ENCODE measurements at places on chromosomes 5 and 9.
A peak's percentile ranks its signal among the peaks of the same experiment; 100 is the strongest.

- DNase-seq, result no peak
Measured at GRCh38 chr5:67374378-67374777, 177.8 kb upstream of the CD180 start.

- DNase-seq, result no peak
Measured at GRCh38 chr9:137315581-137316011, 13.5 kb upstream of the NRARP start.

- no peak for DNase-seq
Measured at GRCh38 chr9:93129691-93130500, 4.2 kb downstream of the NINJ1 start.

- no peak for DNase-seq
Measured at GRCh38 chr9:132748450-132748849, 78.2 kb downstream of the GTF3C4 start.

GRCh38 chr5:6742081-6742758, 29.0 kb downstream of the TENT4A start:
- DNase-seq, result no peak

DNA sequence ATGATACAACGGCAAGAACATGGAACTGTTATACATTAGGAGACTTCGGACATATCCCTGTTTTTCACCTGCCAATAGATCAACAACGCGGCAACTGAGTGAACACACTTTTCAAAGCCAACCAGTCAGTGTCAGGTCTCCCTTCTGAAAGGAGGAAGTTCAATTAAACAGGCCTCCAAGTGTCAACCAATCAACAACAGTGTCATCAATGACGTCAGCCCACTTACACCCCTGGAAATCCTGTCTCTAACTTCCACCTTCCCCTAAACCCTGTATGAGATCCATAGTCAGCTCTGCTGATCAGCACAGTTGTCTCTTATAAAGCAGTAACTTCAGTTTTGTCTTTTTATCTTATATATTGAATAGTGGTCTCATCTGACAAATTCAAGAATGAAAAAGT, 36.6 kb downstream of the DMRT3 start:
- DNase-seq, result no peak

- DNase-seq, result no peak
Measured at GRCh38 chr5:109805472-109805871, 115.7 kb downstream of the MAN2A1 start.

GRCh38 chr9:92359394-92359995, 33.7 kb downstream of the CENPP start:
- DNase-seq, result no peak

DNA sequence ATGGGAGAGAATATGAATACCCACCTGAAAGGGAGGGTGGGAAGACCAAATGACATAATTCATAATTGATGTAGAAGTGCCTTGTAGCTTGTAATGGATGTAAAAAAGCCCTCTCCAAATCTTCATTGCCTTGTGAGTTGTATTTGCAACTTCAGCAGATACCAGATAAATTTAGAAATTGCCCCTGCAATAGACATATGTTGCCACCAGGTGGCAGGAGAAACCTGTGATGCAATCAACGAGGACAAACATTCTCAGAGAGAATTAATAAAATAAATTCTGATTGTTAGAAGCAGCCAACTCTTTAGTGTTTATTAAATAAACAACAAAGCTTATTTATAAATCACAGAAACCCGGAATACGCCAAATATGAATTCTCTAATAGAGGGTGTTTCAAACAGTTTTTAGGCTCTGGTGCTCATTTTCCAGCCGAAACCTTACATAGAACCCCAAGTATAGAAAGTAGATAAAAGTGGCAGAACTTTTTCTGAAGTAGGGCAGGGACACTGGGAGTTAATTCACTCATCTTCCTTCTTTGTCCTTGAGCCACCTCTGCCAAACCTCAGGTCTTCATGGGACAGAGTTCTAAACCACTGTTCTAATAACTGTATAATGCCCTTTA, 147.8 kb downstream of the TMEM38B start:
- DNase-seq, result no peak

DNA sequence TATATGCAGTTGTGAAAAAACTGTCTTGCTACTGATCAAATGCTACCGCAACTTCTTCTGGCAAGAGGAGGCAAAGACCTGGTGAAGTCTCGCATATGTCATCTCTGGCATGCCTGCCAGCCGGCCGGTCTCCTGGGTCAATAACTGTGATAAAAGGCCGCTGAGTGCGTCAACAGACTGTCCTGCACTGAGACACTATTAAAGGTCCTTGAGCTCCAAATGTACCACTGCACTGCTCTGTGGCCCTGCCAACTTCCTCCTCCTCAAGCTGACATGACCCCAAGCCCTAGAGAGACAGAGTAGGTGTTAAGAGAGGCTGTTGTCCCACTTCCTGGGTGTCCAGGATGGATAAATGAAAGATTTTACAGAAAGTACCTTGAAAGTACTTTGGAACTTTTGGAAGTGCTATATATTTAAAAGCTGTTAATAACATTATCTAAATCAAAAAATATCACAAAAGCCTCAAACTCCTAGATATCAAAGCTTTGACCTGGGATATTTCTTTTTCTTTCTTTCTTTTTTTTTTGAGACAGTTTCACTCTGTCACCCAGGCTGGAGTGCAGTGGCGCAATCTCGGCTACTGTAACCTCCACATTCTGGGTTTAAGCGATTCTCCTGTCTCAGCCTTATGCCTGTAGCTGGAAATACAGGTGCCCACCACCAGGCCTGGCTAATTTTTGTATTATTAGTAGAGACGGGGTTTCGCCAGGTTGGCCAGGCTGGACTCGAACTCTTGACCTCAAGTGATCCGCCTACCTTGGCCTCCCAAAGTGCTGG, 31.5 kb downstream of the RAPGEF1 start:
- DNase-seq, result no peak

GRCh38 chr5:155056644-155057269, 43.2 kb downstream of the KIF4B start:
- no peak for DNase-seq

DNA sequence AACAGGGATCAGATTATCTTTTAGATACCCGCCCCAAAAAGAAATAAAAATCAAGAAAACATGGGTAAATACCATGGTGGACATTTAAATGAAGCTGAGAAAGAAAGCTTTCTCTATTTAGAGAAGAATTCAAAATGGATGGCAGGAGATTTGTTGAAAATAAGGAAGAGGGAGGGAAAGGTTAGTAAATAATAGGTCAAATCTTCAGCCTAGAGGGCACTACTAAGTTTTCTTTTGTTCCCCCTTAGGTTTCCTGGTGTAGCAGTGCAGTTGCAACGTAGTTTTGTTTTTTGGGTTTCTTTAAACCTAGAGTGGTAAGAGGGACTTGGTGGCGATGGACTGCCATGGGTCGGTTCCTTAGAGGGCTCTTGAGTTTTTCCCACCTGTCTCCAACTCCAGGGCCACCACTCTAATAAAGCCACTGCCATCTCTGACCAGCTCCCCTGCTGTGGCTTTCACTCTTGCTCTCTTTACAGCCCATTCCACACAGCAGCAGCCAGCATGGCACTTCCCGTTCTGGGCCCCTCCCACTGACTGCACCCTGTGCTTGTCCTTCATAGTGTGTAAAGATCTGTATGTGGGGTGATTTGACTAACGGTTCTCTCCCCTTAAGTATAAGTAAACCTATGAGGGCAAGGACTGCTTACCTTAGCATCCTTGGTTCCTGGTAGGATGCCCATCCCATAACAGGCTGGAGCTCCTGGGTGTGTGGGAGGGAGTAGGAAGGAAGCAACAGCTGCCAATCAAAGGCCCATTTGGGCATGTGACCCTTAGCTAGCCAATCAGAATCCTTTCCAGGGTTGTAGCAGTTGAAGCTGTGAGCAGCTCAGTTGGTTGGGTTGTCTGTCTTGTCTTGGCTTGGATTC, 118.3 kb downstream of the SLC1A3 start:
- DNase-seq, result no peak

- no peak for DNase-seq
Measured at GRCh38 chr5:107428303-107428813, 242.4 kb downstream of the EFNA5 start.

- DNase-seq, result no peak
Measured at GRCh38 chr5:77295863-77296378, 85.4 kb downstream of the PDE8B start.

- DNase-seq, result no peak
Measured at GRCh38 chr5:109249126-109249525, 160.6 kb downstream of the PJA2 start.

DNA sequence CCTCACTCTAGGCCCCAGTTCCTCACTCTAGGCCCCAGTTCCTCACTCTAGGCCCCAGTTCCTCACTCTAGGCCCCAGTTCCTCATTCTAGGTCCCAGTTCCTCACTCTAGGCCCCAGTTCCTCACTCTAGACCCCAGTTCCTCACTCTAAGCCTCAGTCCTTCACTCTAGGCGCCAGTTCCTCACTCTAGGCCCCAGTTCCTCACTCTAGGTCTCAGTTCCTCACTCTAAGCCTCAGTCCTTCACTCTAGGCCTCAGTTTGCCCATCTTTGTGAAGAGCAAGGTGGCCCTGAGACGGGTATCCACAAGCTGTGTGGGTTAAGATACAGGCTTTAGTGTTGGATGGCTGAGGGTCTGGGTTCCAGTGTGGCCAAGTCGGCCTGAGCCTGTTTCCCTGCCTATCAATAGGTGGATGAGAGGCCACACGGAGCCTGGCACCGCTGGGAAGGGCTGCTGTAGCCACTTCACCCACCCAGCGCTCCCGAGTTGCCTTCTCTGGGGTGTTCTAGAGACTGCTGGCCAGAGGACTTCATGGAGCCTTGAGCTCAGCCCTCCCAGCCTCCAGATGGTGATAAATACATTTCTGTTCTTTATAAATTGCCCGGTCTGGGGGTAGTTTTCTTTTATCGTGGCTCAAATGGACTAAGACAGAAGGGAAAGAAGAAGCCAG, 150.2 kb downstream of the RXRA start:
- no peak for DNase-seq

- peak; percentile 87 for DNase-seq
Measured at GRCh38 chr5:100900796-100901781, 2.0 kb downstream of the ST8SIA4 start.

DNA sequence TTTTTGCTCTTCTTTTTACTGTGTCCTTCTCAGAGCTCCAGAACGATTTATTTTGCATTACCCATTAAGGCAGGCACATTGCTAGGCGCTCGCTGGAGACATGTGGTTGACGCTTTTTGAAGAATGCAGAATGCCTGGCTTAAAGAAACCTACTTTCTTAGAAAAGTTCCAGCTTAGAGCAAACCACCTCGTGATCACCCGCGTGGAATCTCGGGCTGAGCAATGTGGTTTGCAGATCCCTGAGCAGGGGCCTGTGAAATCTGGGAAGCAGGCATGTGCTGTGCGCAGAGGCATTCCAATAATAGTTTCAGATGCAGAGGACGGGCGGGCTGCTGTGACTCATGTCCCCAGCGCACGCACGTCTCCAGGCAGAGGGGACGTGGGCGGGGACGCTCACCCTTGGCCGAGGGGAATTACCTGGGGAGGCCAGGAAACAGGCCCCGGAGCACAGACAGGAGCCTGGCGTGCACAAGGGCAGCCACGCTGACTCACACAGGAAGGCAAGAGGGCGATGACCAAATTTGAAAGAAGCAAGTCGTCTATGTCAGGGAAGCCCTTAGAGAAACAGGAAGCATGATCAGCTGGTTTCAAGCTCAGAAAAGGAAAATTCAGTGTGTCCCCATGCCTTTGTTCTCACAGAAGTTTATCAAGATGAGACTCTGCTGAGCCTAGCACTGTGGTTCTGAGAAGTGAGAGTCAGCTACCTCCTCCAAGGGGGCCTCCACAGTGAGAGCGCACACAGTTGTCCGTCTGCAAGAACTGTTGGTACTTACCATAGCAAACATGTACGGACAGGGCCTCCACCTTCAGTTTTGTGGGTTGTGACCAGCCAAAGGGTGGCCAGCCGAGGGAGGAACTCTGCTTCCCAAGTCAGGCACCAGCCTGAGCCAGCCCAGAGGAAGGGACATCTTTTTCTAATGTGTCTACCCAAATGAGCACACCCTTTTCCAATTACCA, 218.6 kb downstream of the PIK3R1 start:
- DNase-seq, result peak; percentile 90

DNA sequence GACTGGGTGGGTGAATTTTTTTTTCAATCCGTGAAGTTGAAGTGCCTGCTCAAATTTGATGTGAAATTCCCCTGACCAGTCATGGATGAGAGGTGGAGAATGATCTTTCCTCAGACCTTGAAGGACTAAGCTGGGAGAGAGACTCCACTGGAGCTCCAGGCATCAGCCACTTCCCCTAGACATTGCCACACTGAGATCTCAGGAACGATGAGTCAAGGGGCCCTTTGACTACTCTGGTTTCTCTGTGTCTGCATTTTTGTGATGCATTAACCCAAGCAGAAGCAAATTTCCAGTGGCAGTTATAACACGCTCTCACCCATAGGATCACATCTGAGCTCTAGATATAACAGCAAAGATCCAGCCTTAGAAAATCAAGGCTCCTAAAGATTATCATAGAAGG, 171.2 kb upstream of the KIF2A start:
- no peak for DNase-seq

- no peak for DNase-seq
Measured at GRCh38 chr5:102216678-102217077, 79.4 kb downstream of the SLCO4C1 start.

GRCh38 chr5:141869040-141869439, 9.2 kb downstream of the PCDH1 start:
- no peak for DNase-seq

GRCh38 chr9:13552606-13553215, 273.2 kb upstream of the MPDZ start:
- DNase-seq, result no peak

DNA sequence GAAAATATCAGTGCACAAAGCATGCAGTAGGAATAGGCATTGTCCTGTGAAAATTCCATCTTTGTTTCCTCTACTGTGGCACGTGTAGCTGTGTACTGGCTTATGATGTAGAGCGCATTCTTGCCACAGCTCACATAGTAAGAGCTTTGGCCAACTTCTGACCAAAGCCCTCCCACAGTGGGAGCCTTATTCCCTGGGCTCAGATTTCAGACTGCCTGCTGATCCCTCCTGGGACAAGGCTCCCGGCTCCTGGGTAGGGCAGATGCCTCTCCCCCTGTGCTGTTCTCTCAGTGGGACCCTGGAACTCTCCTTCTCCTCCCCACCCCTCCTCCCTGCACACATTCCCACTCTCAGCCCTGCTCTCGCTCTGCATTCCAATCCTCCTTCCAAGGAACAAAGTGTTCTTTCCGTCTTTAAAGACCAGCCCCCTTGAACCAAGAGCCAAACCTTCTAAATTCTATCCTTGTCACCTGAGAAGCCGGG, 17.5 kb downstream of the LCP2 start:
- no peak for DNase-seq

Data from stimulated activated CD4-positive, alpha-beta T cell treated with anti-CD3 and anti-CD28 coated beads, TNF-alpha, amount 100 ng/mL, for 48 hours (primary cell).